Endothelial cell of umbilical vein (primary cell): ENCODE measurements at places on chromosomes 2 and 18.

- DNase-seq: no peak
These were observed 55.6 kb downstream of the PKP4 start for GRCh38 chr2:158512323-158512722.

DNA sequence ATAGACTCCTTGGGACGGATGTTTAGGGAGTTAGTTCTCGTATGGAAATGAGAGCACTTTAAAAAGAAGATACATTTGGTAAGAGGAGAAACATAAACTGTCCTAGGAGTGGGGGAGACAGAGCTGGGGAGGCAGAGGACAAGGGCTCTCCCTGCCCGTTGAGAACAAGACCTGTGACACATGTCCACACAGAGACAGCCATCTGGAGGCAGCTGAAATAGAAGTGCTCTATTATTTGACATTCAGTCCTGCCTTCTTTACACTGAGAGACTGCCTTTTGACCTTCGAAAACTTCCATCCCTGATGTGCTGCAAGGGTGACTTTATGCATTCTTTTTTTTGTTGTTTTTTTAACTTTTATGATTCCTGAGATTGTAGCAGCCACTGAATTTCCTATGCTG lies 150.1 kb downstream of the UXS1 start:
- no peak for DNase-seq

DNA sequence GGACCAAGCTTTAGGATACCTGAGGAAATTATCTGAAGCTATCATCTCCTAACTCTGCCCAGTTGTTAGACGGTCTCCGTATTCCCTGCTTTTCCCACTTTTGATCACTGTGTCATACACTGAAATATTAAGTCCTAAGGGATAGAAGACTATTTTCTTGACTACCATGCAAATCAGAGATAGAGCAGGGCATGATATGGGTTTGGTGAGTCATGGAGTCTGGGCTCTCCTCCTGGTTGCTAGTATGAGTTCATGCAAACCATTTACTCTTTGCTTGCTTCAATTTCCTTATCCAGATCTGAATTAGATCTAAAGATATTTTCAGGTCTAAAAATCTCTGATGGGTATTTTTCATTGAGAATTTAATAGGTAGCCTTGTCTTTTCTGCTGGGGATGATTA lies 55.0 kb downstream of the EHBP1 start:
- DNase-seq: no peak

DNA sequence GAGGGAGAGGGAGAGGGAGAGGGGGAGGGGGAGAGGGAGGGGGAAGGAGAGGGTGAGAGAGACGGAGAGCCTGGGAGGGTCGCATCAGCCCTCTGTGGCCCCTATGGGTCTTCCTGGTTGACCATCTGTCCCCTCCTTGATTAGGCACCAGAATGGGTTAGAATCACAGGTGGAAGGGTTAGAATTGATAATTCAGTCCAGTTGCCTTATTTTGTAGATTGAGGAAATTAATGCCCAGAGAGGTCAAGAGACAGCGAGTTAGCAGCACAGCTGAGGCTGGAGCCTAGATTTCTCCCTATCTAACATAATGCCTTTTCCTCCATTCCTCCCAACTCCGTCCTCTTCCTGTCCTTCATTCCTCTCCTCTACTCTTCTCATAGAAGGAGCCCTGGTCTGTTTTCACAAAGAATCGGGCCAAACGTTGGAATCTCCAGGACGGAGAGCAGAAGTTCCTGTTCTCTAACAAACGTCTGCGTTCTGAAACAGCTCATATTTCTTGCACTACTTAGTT lies 338 bp upstream of the THUMPD2 start:
- DNase-seq: peak; percentile 17

GRCh38 chr18:50143886-50144285 lies 51.1 kb downstream of the MYO5B start:
- DNase-seq: no peak

DNA sequence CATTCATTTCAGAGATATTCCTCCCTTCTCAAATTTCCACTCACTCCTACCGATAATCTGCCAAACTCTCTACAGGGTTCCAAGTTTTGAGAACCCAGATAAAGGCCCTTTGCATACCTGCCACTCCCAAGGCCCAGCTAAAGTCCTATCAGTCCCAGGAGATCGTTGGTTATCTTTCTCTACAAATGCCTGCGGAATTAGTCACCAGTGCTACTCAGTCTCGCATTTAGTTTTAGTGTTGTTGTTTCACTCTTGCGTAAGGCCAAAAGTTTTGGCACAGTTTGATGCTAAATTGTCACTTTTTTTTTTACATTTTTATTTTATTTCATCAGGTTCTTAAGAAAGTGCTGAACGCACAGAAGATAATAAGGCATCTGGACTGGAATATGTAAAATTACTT lies 29.2 kb upstream of the SETBP1 start:
- DNase-seq: peak; percentile 30

- DNase-seq: no peak
These were observed 296.9 kb upstream of the STON1 start for GRCh38 chr2:48233005-48233404.

DNA sequence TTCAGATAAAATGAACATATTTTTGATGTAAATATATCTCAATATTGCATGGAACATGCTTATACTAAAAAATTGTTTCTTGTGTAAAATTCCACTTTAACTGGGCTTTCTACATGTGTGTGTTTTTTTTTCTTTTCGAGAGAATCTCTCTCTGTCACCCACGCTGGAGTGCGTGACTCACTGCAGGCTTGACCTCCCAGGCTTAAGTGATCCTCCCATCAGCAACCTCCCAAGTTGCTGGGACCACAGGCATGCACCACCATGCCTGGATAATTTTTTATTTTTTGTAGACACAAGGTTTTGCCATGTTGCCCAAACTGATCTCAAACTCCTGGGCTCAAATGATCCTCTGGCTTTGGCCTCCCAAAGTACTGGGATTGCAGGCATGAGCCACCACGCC lies 254.6 kb downstream of the LOXHD1 start:
- DNase-seq: no peak

DNA sequence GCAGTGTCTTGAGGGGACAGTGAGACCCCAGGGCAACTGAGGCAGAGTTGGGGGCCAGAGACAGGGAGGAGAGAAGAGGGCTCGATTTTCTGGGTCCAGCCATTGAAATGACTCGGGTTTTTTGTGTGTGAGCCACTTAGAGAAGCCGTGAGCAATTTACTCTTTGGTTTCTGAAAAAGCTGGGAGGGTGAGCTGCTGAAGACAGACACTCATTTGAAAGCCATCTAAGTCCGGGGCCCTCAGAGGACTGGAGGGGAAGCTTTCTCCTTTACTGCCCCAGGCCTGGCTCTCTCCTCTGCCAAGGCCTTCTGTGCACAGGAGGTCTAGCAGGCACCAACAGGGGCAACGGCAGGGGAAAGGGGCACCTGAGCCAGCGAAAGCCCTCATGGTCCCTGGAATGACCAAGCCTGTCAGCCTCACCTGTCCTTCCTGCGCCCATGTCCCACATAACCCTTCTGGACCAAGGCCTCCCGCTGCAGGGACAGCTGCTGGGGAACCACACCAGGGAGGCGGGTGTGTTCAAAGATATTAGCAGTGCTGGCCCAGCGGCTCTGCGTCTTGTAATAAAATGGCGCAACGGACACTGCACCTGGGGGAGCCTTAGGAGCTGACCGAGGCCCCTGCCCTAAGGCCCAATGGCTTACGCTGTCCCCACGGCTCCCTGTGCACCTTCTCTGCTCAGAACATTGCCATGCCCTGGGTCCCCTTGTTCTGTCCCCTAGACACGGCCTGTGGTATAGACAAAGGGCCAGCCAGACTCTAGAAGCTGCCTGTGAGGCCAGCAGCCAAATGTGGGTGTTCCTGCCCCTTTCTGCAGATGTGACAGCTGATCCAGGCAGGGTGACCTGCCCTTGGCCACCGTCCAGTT lies 45.8 kb downstream of the HS6ST1 start:
- DNase-seq: no peak

- peak; percentile 40 for DNase-seq
These were observed 195.1 kb downstream of the KCNE4 start for GRCh38 chr2:223247136-223247535.

- no peak for DNase-seq
These were observed 56.4 kb upstream of the OTOF start for GRCh38 chr2:26534098-26534864.

GRCh38 chr2:230991598-230991997 lies 4.3 kb upstream of the SPATA3 start:
- DNase-seq: no peak

DNA sequence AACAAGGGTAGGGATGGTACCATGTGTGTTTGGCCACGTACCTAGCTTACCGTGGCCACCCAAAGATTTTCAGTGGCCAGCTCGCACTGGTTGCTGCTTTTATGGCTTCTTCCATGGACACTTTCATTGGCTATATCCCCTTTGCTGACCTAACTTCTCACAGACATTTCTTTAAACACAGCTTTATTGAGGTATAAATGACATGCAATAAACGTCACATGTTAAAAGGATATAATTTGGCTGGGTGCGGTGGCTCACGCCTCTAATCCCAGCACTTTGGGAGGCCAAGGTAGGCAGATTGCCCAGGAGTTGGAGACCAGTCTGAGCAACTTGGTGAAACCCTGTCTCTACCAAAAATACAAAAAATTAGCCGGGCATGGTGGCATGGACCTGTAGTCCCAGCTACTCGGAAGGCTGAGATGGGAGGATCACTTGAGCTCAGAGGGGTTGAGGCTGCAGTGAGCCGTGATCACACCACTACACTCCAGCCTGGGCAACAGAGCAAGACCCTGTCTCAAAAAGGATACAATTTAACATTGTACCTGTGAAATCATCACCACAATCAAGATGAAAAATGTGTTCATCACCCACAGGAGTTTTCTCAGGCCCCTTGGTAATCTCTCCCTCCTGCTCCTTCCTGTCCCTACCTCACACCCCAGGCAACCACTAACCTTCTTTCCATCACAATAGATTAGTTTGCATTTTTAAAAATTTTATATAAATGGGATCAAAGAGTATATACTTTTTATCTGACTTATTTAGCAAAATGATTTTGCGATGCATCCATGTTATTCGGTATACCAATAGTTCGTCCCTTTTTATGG lies 127.8 kb upstream of the PPP1CB start:
- no peak for DNase-seq

DNA sequence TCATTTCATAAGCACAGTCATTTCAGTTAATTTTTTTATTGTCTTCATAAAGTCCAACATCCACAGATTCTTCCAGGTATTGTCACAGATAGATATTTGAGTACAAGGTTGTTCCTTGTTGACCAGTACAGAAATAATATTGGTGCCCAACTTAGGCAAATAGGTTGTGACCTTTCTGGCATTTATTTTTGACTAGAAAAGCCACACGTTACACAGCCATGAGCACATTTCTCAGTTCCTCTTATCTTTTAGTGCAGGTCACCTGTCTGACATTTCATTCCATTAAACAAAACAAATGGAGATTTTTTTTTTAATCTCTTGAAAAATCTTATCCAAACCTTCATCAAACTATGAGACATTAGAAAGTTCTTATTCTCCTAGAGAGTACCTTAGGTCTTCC lies 428.8 kb downstream of the ZNF521 start:
- no peak for DNase-seq

- no peak for DNase-seq
These were observed 13.6 kb upstream of the RAB10 start for GRCh38 chr2:26020231-26020640.

- DNase-seq: no peak
These were observed 122.5 kb downstream of the ICOS start for GRCh38 chr2:204059016-204059415.

- no peak for DNase-seq
These were observed 11.0 kb upstream of the RAB31 start for GRCh38 chr18:9697121-9697520.

DNA sequence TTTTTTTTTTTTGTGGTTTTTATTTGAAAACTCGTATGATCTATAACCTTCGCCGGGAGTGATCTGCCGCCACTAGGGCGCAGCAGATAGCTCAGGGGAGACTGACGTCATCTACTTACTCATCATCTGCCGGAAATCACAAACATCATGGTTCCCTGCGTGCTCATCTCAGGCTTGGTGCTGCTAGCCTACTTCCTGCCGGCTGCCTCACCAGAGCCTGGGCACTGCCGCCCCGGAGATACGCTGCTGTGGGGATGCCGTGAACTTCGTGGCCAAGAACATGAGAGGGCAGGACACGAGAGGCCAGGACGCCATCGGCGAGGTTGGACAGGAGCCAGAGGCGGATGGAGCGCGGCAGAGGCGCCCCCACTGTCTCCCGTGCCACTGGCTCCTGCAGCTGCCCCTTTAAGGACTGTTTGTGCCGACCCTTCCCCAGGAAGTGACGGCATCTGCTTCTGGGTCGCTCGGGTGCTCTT lies 68.8 kb downstream of the DOK6 start:
- no peak for DNase-seq

GRCh38 chr2:60934165-60934722 lies 52.9 kb downstream of the REL start:
- DNase-seq: no peak

DNA sequence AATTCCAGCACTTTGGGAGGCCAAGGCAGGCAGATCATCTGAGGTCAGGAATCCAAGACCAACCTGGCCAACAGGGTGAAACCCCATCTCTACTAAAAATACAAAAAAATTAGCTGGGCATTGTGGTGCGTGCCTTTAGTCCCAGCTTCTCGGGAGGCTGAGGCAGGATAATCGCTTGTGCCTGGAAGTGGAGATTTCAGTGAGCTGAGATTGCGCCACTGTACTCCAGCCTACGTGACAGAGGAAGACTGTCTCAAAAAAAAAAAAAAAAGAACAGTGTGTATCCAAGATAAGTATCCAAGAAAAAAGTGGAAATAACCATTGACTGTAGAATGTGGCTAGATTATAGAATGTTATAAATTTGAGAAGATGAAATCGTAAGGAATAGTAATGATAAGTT lies 142.1 kb downstream of the FAM124B start:
- DNase-seq: no peak

DNA sequence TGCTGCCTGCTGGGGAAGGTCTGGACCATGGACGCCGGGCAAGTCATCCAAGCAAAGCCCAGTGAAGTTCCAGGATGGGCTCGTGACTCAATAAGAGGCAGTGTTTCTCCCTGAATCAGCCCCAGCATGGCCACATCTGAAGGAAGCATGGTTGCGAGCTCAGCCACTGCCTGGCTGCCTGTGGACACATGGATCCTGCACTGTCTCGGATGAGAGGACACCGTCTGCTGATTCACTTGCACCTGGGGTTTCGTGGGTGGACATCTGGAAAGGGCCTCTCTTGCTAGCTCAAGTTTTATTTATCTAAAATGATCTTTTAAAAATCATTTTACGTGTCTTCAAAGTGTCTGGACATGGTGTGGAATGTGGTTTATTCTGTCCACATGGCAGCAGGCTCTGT lies 224.8 kb upstream of the FN1 start:
- no peak for DNase-seq

DNA sequence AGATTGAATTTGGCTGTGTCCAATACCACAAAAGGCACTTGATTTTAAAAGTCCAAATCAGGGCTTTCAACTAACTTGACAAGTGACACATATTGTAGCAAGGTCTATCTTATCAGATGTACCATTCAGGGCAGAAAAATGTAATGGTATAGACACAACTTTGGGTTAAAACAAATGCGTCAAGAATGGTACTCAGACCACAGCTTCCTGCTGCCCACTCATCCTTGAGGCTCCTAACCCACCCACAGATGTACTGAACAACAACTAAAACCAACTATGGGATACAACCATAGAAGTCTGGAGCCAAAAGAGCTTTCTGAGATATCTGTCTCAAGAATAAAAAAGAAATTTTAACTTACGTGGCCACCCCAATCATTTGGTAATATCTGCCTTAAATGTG lies 105.2 kb downstream of the RBM43 start:
- DNase-seq: no peak

GRCh38 chr2:129936334-129936934 lies 43.0 kb upstream of the RAB6C start:
- DNase-seq: no peak

- DNase-seq: no peak
These were observed 552.8 kb upstream of the SLC8A1 start for GRCh38 chr2:41004700-41005099.

- no peak for DNase-seq
These were observed 264.0 kb downstream of the MREG start for GRCh38 chr2:215749092-215749957.
